ENCODE measurements at places on chromosomes 6 and 20. TPM values are rescaled to one million over a fixed set of nuclear protein-coding genes. Genes with fewer than 3 reads are reported as not detected.

B3GALT4 gene
- total RNA-seq: 6.2 TPM

STMND1 gene
- total RNA-seq: not detected

DNMT3B gene
- 1.8 TPM for total RNA-seq

SAMD5 gene
- total RNA-seq: 0.23 TPM

BIRC7 gene
- not detected for total RNA-seq

HUS1B gene
- total RNA-seq: 0.45 TPM

CD40 gene
- 103 TPM for total RNA-seq

RIPOR3 gene
- total RNA-seq: not detected

DYNLT2 gene
- total RNA-seq: 2.9 TPM

SMIM29 gene
- total RNA-seq: 17.6 TPM

SCRT2 gene
- total RNA-seq: not detected

RFX6 gene
- not detected for total RNA-seq

GPR63 gene
- total RNA-seq: 3.8 TPM
